ENCODE measurements at places on chromosomes 6 and 20.

- no peak for DNase-seq
These were observed 3.5 kb upstream of the SYNJ2 start for GRCh38 chr6:157978021-157978783.

- no peak for DNase-seq
These were observed 13.8 kb downstream of the GZF1 start for GRCh38 chr20:23375827-23376226.

DNA sequence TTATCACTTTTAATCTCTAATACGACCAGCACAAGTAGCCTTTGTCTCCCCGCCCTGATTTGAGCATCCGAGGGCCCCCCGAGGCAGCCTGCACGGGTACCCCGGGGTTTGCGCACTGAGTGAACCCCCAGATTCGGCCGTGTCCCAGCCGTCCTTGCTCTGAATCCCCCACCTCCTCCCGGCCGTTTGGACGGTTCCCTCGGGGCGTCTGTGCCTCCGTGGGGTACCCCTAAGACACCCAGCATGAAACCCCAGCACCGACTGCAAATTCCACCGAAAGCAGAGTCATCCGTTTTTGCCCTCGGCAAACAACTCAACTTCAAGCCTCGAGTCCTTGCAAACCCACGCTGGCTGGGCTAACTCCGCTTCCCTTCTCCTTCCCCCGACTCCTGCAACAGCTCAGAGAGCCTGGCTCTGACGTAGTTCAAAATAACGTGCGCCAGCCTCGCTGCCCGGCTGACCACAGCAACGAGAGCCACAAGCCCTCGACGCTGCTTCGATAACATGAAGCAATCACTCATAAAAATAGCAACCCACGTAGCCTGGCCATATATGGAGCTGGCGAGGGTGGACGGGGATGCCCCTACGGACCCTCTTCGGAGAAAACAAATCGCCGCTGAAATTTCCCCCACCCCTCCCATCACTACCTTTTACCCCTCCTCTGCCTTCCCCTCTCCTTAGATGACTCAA, 764 bp upstream of the SNAP25 start:
- DNase-seq: peak; percentile 84

GRCh38 chr20:9963029-9963428, 71.8 kb upstream of the ANKEF1 start:
- DNase-seq: no peak

GRCh38 chr20:49478266-49478665, 4.2 kb downstream of the KCNB1 start:
- DNase-seq: no peak

DNA sequence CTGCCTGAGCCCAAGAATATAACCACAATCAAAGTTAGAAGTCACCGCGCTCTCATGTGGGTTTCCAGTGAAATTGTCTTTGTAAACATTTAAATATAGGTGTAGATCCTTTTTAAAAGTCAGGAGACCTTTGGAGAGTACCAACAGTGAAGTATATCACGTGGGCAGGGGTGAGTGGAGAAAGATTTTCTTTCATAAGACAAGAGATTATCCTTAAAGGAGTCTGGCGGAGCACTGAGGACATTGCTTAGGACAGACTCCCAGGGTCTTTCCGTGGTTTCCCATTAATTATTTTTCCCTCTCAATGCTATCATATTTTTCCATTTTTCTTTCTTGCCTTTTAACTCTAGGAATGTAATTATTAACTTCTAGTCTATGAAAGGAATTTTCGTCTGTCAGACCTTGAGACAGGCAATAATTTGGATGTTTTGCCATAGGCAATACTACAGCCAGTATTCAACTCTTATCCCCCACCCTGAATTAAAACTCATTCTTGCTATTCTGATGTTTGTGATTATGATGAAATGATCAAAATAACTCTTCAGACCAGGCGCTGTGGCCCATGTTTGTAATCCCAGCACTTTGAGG, 31.4 kb downstream of the DCBLD1 start:
- no peak for DNase-seq

GRCh38 chr6:130187335-130188206, 35.2 kb downstream of the SAMD3 start:
- DNase-seq: no peak

DNA sequence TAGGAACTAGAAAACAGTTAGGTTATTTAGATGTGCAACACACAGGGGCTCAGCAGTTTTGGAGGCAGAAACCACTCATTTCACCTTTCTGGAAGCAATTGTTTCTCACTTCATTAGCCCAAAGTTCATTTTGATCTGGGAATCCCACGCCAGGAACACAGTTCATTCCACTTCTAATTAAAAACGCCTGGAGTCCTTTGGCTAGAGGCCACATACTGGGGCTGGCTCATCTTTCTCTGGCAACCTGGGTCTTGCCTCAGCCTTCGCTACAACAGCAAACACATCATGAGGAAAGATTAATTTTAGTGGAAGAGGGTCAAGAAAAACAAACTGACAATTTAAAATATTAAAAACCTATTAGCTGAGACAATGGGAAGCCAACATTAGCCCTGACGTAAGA, 69.7 kb downstream of the RFPL4B start:
- no peak for DNase-seq

- DNase-seq: no peak
These were observed 824.8 kb upstream of the FLRT3 start for GRCh38 chr20:15162079-15162647.

- DNase-seq: no peak
These were observed 53.0 kb downstream of the MYH7B start for GRCh38 chr20:35008411-35009342.

DNA sequence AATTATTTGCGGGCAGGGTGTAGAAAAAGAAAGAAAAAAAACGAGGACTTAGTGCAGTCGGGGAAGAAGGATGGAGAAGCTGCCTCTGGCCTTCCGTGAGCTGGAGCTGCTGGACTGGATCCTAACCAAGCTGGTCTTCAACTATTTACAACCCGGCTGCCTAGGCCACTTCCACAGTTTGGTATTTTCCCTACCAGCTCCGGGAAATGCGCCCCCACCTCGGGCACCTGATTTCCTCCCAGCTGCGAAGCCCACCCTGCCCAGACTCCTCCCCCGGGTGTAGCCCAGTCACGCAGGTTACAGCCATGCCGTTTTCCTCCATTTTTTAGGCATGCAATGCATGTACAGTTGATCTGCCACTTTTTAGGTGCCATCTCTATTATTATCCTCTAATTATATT, 21.2 kb downstream of the THEMIS start:
- DNase-seq: peak; percentile 18

DNA sequence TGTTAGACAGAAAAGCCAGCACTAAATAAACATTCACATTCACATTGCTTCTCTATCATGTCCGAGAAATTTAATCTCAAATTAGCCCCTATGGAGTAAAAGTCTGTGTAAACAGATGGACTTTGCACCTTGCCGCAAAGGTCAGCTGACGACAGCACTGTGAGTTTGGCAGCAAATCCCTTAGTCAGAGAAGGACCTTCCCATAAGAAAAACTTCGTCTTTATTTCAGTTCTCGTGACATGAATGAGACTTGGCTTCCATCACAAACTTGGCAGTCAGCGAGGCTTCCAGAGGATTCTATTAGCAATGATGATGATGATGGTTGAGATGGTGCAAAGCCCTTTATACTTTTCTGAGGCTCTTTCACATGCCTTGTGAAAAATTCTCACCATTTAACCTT, 133.7 kb upstream of the IFNGR1 start:
- DNase-seq: no peak

GRCh38 chr6:43304882-43305281, 3.7 kb downstream of the CRIP3 start:
- no peak for DNase-seq

DNA sequence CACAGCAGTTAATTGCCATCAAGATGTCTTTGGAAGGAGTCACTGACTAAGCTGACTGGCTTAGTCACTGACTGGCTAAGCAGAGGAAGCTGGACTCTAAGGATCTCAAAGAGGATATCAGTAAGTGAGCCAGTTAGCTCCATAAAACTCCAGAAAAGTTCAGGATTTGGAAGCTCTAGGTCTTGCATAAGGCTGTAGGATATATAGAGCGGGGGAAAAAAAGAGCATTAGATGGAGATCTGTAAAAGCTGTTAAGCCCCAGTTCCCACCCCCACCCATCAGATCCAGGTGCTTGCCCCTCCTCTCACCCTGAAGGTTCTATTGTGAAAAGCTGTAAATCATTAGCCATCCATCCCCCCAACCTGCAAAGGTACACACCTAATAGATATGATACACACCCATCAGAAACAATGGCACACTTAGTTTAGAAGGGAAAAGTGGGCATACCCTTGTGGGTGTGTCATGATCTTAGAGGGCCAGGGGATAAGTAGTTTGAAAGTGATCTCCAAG, 32.2 kb downstream of the CARMIL1 start:
- DNase-seq: peak; percentile 71

DNA sequence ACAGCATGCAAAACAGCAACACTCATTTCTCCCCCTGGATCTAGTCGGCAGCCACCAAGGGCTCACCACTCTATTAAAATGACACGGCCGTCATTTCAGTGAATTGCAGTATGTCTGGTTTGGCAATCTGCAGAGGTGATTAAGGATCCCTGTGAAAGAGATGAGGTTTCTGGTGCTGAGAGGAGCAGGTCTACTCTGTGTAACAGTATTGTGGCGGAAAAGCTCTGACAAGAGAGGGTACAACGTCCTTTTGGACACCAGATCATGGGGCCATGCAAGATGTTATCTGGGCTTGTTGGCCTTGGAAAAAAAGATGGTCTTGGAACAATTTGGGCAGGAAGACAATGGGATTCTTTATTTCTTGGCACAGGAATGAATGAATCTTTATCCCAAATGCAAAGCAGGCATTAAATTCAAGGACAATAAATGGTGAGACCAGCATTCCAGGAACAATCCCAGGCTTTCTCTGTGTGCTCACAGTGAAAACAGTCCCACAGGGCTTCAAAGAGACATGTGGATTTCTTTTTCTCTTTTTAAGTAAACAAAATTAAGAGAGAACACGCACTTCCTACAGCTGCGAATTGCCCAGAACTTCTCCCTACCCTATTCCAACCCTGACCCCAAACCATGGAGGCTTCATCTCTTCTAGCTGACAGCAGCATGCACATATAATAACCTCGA, 33.7 kb upstream of the ADGRF1 start:
- no peak for DNase-seq

DNA sequence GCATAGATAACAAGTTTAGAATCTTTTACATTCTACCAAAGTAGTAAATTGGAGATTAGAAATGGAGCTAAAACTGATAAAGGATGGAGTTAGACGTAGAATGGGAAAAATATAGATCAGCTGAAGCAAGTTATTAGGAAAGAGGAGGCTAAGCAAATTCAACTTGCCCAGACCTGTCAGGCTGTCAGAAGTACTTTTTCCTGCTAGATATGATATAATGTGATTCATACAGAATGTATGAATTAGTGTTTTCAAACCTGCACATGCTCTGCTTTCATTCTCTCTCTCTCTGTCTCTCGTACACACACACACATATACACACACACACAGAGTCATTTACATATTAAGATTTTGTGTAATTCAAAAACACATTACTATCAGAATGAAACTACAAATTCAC, 133.2 kb upstream of the HDGFL1 start:
- no peak for DNase-seq

GRCh38 chr20:40718982-40719729, 30.1 kb upstream of the MAFB start:
- no peak for DNase-seq

DNA sequence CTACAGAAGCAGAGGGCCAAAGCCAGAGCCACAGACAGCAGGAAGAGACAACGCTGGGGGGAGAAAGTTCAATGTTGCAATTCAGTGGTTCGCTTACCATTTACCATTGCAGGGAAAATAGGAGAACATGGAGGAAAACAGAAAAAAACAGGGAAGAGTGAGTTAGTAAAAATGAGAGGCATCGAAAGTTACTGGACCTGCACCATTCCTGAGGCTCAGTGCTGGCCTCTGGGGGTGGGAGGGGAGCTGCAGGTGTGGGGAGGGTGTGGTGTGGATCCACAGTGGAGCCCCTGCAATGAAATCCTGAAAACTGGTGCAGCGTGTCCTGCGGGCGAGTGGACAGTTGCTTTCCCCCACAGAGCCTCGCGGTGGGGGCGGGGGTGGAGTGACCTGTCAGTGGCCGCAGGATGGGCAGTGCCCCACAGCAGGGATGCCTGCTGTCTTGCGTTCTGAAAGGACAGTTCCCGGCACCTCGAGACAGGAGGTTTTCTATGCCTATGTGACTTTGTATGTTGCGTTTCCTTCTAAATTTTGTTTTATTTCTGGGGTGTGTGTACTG, 5.7 kb downstream of the TMEM181 start:
- DNase-seq: no peak

DNA sequence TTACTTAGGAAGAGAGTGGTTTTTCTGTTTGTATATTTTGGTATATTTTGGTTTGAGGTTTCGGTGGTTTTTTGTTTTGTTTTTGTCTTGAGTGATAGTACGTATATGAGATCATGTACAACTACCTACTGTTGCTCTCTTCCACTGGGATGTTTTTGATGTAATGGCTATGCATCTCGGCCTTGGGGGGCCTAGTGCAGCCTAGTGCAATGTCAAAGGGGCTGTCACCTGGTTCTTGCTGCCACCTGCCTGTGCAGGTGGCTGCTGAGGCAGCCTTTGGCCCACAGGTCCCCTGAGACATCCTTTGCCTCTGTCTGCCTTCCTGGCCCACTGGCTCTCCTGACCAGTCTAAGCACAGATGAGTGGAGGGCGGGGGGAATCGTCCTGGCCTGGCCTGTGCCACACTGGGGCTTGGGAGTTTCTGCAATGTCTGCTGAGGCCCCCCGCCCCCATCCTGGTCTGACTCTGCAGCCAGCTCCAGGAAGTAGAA, 546.6 kb downstream of the CD83 start:
- no peak for DNase-seq

DNA sequence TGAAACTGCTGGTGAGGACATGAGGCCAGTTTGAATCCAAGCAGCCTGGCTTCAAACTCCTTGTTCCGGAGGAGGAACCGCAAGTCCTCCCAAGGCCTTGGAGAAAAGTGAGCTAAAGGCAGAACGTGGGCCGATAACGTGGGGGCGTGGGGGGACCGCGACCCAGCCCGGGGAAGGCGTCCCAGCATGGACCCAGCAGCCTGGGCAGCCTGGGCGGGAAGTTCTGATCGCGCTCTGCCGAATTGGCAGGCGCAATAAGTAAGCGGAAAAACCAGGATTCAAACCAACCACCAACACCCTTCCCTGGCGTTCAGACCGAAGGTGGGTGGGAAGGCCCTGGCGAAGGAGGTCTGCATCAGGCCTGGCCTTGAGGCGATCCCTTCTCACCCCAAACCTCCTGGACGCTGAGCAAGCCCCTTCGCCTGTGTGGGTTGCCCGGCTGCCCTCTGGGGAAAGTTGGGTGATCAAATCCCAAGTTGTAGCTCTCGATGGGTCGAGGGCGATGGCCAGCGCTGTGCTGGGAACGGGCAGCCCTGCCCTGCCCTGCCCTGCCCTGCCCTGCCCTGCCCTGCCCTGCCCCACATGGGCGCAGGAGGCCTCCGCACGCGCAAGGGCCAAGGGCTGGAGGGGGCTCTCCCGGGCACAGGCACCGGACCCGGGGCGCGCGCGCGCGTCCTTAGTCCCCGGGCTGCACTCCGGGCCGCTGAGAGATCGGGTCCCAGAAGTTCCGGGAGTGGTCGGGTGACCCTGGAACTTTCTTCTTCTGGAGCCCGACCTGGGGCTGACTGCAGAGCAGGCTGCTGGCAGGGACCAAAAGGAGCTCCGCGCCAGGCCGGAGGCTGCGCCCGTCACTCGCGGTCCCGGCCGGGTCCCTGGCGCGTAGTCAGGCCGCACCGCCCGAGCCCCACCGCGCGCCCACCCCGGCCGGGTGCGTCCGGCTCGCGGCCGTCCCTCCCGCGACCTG, 637 bp upstream of the SLC22A3 start:
- no peak for DNase-seq

- no peak for DNase-seq
These were observed 585.2 kb downstream of the PHF3 start for GRCh38 chr6:64220801-64221200.
